ENCODE measurements at places on chromosomes 2 and 18.

DNA sequence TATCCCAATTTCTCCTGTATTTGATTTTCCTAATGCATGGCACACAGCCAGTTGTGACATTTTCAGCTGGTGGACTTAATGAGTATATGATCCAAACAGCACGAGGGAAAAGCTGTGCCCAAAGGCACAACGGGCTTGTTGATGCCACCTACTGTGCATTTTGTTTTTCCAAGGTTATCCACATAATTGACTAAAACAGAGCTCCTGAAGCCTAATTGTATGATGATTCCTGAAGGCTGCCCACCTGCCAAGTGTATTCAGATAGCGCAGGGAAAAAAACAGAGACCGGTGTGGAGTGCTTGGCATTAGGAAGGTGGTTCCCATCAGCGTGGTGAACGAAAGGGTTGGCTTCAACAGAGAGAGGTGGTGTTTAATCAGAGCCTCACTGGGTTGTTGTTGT is 14.9 kb downstream of the RBMS1 start:
- no peak for DNase-seq

GRCh38 chr2:219368690-219369191 is 19.0 kb downstream of the DNPEP start:
- no peak for DNase-seq

- DNase-seq, result no peak
These were observed 5.3 kb downstream of the PTGR3 start for GRCh38 chr18:75203416-75204268.

DNA sequence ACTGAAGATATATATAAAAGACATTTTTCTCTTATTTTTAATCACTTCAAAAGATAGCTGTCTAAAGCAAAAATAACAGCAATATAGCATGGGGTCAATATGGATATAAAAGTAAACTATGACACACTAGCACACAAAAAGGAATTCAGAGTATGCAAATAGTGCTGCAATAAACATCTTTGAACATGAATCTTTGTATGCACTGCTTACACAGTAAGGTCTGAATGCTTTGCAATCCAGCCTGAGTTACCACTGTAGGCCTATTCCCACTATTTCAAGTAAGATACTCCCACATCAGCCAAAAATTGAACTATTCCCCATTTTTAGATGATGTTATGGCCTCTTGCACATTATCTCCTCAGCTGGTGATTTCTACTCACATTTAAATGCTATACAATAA is 27.4 kb upstream of the ERCC3 start:
- DNase-seq, result no peak

DNA sequence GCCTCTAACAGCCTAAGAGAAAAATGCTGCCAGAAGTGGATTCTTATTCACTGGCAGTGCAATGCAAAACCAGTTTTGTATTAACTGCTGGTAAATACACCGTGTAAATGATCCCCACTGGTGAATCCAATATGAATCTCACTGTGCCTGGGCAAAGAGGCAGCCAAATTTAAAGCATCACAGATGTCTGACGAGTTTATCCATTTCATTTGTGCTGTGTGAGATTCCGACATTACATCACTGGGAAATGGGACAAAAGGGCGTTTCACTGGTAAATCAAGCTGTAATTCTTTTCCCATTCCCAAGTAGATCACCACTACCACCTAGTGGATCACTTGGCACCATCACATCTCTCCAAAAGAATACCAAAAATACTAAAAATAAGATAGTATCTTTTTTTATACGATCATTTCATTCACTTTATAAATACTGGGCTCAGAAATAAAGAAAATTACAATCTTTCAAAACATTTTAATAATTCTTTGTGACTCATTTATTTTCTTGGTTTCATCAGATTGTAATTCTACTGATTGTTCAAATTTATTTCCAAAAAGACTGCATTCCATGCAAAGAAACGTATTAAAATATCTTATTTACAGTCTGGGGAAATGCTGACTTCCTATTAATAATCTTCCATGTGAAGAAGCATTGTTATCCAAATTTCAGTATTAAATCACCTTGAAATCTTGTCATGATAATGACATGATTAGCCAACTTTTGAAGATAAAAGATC is 125.6 kb downstream of the GRB14 start:
- no peak for DNase-seq

GRCh38 chr2:200863782-200864175 is 679 bp downstream of the CLK1 start:
- peak; percentile 18 for DNase-seq

GRCh38 chr18:76259096-76259495 is 235.9 kb downstream of the ZNF516 start:
- no peak for DNase-seq

DNA sequence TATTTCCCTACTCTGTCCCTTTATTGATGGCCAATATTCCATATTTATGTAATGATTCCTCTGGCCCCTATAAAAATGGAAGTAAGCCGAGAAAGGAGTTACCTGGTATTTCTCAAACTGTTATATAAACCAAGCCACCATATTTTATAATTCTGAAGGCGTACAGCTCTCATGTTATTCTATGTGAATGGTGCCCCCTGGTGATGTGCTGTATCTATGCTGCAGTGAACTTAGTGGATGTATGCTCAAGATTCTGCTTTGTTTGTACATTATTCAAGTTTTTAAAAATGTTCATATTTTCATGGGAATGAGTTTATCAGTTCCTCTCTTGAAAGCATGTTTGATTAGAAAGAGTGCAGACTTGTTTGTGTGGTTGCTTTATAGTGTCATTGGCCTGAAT is 194.5 kb upstream of the LRRTM1 start:
- peak; percentile 2 for DNase-seq

DNA sequence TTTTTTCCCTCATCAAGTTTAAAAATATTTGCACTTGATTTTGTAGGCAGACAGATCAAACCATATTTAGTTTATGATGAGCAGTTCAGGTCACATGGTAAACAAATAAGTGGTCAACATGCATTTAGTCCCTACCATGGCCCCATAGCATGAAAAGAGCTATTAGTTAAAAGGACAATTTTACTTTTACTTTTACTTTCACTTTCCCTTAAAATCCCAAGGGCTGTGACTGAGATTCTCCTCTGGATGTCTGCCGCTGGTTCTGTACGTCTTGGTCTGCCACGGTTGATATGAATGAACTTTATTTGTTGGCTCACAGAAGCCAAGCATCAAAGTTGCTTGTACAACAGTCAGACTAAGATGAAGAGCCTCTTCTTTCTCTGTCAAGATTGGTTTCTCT is 626.2 kb upstream of the CDH7 start:
- no peak for DNase-seq

DNA sequence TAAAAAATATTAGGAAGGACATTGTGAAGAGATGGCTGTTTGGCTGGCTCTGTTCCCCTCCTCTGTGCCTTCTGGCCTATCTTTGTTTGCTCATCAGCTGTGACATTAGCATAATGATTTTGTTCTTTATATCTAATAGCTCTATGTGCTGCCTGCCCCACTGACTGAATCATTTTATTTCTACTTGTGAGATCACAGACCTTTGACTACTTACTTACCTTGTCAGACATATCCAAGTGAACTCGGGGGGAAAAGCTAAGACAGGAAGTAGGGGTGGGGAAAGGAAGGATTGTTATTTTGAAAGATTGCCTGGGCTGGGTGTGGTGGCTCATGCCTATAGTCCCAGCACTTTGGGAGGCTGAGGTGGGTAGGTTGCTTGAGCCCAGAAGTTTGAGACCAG is 104.2 kb downstream of the ASAP2 start:
- no peak for DNase-seq

DNA sequence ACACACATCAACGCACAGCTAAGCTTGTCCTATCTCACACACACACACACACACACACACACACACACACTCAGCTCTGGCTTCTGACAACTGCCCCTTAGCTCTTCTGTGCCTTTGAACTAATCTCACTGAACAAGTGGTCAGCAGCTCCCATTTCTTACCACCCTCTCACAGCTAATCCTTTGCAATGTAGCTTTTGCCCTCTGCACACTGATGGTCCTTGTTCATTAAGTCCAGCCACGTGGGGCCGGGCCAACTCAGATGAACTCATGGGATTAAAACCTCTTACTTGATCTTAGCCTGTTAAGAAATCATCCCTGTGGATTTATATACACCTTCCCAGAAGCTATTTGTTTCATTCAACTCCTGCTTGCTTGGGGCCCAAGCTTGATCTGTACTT is 36.6 kb downstream of the DPYSL5 start:
- DNase-seq, result no peak

DNA sequence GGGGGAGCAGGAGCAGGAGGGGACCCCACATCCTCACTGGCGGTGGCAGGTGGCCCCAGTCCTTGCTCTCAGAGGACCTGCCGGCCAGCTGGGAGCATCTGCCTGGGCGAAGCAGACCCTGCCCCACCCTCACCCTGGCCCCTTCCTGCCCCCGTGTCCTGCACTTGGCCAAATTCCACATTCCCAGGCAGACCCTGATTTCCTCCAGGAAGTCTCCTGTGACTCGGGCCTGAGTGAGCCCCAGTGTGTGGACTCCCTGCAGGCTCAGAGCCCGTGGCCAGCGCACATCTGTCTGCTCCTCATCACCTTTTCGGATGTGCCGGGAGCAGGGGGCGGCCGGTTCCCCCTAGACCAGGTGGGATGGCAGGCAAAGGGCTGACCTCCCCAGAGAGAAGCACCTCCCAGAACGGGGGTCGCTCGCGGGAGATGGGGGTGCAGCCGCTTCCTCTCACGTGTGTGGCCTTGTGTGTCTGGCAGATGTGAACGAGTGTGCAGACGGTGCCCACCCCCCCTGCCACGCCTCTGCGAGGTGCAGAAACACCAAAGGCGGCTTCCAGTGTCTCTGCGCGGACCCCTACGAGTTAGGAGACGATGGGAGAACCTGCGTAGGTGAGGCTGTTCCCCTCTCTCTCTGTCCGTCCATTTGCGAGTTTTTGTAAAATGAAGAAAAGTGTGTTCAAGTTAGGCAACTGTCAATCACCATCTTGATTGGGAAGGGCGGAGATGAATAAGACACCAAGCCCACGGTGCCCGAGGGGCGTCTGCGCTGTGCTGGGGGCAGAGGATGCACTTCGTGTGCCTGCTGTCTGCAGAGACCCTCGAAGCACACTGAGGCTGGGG is 90.4 kb downstream of the TPO start:
- no peak for DNase-seq

DNA sequence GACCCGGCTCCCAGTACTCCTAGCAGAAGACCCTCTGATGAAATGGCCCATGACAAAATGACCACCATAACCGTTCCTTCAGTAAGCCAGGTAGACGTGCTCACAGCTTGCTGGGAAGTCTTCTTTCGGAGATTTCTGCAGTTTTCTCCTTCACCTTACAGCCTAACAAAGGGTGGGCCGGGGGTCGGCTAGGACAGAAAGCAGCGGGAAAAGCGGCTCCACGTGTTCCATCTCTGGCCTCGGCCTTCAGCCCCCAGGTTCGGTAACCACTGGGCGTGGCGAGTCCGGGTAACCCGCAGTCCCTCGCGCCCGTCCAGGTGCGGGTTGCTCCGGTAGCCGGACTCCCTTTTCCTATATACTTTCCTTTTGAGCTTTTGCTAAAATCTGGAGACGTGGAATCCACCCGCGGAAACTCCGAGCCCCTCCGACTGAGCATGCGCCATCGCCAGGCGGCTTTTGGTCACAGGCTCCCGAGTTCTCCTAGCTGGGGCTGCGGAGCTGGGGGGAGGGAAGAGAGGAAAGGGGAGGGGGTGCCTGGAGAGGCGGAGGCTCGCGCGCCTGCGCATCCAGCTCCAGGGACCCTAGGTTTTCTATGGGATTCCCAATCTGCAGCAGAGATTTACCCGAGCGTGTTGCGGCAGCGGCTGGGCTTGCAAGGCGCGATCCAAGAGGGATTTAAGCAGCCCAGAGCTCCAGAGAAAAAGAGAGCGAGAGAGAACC is at the start of gene VSNL1:
TSS of gene VSNL1 (plus strand) at position 604 of the 720 bp plus-strand sequence. CDS start 51,379 bp downstream, outside the sequence.
- DNase-seq, result no peak

DNA sequence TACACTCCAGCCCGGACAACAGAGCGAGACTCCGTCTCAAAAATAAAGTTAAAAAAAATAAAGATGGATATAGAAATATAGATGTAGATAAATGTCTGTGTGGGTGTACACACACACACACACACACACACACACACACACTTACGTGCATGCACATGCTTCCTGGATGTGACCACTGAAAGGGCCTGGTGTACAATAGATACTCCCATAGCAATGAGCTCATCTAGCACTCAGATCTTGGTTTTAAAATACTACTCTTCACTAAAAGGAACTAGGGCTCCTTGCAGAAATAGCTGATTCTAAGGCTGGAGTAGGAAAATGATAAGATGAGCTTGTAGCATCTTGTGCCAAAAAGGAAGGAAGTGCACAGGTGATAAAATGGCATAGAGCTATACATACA is 39.1 kb downstream of the ROCK2 start:
- no peak for DNase-seq

DNA sequence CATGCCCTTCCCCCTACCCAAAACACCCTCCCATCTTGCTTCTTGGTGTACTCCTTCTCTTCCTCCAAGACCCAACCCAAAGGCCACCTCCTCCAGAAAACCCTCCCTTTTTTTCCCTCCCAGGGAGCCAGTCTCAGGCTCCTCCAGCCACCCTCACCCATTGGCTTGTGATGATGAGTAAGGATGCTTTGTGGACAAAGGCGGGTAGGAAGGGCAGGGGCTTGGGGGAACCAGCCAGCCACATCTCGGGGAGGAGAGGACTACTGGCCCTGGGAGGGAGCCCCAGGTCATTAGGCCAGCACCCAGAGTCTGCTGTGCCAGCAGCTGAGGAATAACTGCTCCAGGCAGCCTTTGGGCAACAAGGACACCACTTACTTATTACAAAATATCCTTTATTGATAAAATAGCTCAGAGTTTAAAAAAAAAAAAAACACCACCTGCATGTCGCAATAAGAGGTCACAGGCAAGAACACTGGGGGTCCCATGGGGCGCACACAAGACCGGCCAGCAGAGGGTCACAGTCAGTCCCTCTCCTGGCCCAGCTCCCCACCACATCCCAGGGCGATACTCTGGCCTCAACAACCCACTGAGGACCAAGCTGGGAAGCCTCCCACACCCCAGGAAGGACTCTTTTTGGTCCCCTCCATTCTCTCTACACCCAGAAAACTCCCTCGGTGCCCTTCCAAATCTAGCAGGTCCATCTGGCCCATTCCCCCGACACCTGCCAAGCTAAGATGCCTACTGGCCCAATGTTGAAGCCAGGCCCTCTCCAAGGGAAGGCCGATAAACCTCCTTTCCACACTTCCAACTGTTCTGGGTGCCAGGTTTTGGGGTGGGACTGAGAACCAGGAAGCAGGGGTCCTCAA is 3.6 kb downstream of the ADRA2B start:
- no peak for DNase-seq

DNA sequence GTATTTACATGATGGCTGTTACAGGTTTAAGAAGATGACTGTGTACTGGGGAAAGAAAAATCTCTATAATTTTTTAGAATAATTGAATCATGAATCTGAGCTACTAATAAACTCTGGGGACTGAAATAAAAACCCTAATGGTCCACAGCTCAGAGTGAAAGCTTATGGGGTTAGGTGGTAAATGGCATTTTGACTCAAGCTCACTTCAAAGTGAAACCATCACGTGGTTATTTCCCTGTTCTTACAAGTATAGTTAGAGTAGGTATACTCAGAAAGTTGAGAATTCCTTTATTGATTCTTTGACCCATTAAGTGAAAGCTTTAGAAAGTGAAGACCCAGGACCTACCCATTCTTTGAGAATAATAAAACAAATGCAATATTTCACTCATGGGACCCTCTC is 626.2 kb upstream of the SETBP1 start:
- no peak for DNase-seq

GRCh38 chr2:237304763-237305514 is 109.0 kb downstream of the COL6A3 start:
- no peak for DNase-seq

GRCh38 chr2:44772131-44772530 is 169.4 kb upstream of the SIX3 start:
- no peak for DNase-seq

- no peak for DNase-seq
These were observed 114.2 kb downstream of the SPHKAP start for GRCh38 chr2:228067309-228067708.
